Stimulated activated CD4-positive, alpha-beta T cell treated with anti-CD3 and anti-CD28 coated beads, Interleukin-1b, Interleukin-23, amount 100 ng/mL, for 48 hours (primary cell): ENCODE measurements at places on chromosomes 11 and 22.
A peak's percentile ranks its signal among the peaks of the same experiment; 100 is the strongest.

- no peak for DNase-seq
Observed at GRCh38 chr11:45920531-45921477, 1.7 kb upstream of the LARGE2 start.

- no peak for DNase-seq
Observed at GRCh38 chr22:17097062-17097461, 12.3 kb downstream of the IL17RA start.

DNA sequence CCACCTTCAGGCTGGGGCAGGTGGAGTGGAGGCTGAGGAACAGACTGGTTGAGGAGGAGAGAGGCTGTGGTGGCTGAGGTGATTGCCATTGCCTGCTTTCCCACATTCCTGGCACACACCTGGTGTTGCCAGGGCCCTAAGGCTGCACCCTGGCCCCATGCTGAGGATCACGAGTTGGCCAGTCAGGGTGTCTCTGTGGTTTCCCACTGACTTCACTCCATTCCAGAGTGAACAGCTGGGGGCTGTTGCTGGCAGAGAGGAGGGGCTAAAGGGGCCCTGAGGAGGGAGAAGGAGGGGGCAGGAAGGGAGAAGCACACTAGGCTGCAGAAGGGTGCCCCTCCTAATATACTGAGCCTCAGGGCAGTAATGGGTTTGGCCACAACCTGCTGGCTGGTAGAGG, 1.8 kb downstream of the TMEM86A start:
- DNase-seq, result no peak

GRCh38 chr22:39932918-39933649, 27.1 kb upstream of the TMA7B start:
- DNase-seq, result peak; percentile 70
